ENCODE measurements at places on chromosomes 13 and 19.
A peak's percentile ranks its signal among the peaks of the same experiment; 100 is the strongest.

DNA sequence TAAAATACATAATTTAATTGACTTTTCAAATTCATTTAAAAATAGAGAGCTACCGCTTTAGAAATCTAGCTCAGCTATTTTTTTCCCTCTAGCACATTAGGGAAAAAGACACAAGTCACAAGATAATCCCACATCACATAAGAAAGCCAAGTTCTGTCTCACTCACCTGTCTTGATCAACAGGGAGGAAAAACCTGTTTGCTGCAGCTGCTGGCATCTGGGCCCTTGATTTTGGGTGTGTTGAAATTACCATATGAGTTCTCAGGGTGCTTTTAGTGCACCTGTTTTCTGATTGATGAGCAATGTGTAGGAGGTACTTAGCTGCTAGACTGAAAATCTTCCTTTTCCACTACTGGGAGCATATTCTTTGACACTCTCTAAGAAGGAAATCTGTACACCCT lies 53.8 kb downstream of the ZDHHC20 start:
- no peak for DNase-seq

DNA sequence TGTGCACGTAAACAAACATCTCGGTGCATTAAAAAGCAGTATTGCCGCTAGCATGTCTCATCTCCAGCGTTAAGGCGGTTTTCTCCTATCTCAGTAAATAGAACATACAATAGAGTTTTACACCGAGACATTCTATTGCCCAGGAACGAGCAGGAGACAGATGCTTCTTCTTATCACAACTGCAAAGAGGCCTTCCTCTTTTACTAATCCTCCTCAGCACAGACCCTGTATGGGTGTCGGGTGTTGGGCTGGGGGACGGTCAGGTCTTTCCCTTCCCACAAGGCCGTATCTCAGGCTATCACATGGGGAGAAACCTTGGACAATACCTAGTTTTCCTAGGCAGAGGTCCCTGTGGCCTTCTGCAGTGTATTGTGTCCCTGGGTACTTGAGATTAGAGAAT lies 21.2 kb downstream of the ZNF233 start:
- no peak for DNase-seq

DNA sequence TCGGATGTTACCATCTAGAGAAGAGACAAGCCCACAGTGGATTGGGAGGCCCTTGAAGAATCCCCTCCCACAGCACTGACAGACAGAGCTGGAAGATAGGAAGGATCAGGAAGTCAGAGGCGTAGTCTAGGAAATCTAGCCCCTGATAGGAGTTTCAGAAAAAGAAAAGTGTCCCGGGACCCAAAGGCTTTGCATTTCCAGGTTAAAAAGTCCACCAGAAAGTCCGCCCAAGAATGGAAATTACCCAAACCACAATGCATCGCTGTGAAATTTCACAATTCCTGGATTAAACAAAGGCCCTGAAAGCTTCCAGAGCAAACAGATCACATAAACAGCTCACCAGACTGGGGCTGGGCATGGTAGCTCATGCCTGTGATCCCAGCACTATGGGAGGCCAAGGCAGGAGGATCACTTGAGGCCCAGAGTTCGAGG lies 146.9 kb downstream of the KDM4B start:
- no peak for DNase-seq

DNA sequence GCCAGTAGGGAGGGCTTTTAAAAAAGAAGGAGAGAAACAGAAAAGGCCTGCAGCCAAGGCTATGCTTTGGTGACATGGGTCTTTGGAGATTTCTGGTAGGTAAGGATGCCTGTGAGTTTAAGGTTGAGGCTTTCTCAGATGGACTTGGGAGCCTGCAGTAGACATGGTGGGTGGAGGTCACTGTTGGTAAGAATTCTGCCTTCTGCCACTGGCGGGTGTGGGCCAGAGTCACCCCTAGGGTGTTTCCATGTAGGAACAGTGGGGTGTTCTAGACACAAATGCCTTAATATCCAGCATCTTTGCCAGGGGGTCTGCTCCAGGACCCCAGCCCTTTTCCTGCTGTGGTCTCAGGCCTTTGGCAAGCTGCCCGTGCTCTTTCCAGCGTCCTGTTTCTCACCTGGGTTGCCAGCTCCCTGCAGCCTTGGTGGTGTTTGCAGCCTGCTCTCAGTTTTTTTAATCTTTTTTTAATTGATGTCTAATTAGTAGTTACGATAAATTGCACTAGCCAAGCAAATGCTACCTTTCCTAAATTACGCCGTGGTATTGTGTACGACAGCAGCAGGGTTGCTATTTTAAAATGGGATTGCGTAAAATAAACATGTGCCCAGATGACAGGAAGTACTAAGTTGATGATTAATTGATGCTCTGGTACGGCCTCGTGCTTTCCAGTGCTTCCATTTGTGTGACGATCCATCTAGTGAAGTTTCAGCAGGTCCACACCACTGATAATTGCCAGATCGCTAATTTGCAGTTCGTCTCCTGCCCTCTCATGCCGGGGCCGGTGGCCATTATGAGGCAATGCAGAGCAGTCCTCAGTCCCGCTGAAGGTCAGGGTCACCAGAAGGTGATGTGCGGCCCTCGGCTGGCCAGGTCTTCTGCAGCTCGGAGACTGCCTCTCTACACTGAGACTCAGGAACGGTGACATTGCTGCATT lies 35.3 kb upstream of the NPAS1 start:
- DNase-seq = no peak

GRCh38 chr19:49801966-49802661 lies 11.0 kb downstream of the FUZ start:
- peak; percentile 91 for DNase-seq
